EL (cell line): ENCODE measurements at places on chromosomes 12 and 14.

GRCh38 chr14:94001016-94001415 is 3.9 kb downstream of the CCDC197 start:
- no peak for DNase-seq

- no peak for DNase-seq
These were observed 150.4 kb downstream of the PPM1H start for GRCh38 chr12:62784576-62784975.

DNA sequence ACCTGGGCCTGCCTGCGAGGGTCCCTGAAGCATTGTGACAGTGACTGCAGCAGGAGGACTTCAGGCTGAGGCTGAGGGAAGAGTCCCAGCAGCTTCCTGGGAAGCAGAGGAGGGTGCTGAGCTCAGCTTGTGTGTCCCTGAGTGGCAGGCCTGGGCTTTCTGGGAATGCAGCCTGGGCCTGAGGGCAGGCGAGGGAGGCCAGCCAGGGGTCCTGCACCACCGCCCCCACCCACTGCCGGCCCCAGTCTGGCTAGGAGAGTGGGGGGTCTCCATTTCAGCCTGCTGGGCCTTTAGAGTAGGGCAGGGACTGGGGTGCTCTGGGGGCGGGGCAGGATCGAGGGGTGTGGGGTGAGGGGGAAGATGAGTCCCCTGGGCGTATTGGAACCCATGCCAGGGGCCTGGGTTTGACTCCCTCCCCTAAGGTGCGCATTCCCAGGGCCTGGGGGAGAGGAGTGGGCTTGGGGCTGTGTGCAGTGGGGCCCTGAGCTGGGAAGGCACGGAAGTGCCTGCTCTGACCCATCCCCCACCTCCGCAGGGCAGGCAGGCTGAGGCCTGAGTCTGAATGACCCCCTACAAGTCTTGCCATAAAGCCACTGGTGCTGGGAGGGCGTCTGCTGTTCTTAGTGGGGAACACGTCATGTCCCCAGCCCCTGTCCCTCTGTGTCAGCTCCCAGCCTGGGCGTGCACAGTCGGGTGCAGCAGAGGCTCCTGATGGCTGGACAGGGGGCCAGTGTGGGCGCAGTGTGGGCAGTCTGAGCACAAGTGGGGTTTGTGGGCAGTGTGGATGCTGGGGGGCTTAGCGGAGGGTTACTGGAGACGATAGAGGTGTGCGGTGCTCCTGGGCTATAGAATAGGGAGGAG is 46.4 kb downstream of the KRT80 start:
- no peak for DNase-seq

DNA sequence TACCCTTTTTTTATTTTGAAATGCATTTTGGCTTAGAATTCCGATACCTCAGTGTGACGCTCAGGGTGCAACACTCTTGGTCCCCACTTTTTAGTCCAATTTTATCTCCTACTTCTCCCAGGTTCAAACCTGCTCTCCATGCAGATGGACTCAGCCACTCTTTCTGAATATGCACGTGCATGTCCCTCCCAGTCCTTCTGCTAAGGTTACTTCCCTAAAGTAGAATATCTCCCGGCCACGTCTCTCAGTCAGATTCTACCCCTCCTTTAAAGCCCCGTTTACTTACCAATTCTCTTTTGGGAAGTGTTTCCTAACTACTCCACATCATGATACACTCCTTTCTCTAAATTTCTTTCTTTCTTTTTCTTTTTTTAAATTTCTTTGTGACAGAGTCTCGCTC is 15.5 kb upstream of the PARP11 start:
- no peak for DNase-seq

DNA sequence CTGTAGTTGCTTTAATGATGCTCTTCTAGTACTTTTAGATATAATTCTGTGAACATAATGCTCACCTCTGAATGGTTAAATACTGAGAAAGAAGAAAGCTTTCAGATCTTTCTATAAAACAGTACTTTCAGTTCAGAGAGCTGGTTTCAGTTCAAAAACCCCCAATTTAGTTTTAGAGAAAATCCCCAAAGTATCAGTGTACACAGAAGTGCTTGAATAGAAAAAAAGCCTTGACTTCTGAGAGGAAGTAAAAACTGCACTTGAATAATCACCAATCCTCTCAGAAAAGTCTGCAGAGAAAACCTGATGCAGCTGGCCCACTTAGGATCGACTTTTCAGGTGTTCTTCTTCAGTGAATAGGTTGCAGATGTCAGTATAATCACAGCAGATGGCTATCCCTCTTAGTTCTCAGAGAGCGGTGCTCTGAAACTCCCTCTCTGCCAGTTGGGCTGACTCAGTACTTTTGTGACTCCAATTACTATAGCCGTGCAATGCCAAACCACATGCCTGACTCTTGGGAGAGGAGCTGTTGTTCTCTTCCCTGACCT is 616.3 kb downstream of the LRFN5 start:
- peak; percentile 5 for DNase-seq

DNA sequence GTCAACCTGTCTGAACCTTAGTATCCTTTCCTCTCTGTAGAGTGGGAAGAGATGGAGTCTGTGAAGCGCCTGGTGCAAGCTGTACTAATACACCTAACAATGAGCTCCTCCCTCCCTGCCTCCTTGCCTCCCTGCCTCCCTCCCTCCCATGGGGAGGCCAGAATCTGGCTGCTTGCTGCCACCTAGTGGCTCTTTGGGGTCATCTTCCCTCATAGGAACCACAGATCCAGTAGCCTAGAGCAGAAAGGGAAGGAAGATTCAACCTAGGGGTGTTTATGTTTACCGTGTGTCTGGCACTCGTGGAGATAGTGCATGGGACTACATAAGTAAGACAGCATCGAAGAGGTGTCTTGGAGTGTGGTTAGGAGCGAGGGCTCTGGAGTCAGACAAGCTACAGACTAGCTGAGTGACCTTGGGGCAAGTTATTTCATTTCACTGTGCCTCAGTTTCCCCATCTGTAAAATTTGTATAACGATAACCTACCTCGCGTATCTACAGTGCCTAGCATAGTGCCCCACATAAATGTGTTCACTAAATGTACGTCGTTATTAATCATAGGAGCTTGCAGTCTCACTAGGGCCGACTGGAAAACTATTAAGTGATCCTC is 35.5 kb upstream of the TSPAN9 start:
- DNase-seq, result peak; percentile 80
